NCI-H510A (cell line): ENCODE measurements at places on chromosomes 12 and 14.
A peak's percentile ranks its signal among the peaks of the same experiment; 100 is the strongest.

GRCh38 chr12:24012528-24012927, 63.1 kb upstream of the SOX5 start:
- DNase-seq: no peak

GRCh38 chr12:4118017-4118510, 155.5 kb upstream of the CCND2 start:
- no peak for DNase-seq

- DNase-seq: no peak
Observed at GRCh38 chr12:67989184-67989920, at the start of gene IFNG-AS1. TSS of gene IFNG-AS1 (plus strand) at chr12:67989447.

DNA sequence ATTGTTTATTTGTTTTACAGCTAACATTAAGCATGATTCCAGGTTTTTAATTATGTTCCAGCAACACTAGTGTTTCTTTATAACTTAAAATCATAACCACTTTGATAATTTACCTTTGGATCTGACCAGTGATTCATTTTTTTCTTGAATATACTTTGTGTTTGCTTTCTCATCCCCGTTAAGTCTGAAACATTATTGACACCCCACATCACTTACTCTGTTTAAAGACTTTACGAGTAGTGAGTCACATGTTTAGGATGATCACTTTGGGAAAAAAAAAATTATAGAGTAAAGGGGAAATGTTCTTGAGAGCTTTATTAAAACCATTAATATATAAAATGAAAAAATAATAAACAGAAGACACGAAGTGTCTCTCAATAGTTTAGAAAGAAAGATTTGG, 132.2 kb downstream of the MON2 start:
- DNase-seq: no peak

DNA sequence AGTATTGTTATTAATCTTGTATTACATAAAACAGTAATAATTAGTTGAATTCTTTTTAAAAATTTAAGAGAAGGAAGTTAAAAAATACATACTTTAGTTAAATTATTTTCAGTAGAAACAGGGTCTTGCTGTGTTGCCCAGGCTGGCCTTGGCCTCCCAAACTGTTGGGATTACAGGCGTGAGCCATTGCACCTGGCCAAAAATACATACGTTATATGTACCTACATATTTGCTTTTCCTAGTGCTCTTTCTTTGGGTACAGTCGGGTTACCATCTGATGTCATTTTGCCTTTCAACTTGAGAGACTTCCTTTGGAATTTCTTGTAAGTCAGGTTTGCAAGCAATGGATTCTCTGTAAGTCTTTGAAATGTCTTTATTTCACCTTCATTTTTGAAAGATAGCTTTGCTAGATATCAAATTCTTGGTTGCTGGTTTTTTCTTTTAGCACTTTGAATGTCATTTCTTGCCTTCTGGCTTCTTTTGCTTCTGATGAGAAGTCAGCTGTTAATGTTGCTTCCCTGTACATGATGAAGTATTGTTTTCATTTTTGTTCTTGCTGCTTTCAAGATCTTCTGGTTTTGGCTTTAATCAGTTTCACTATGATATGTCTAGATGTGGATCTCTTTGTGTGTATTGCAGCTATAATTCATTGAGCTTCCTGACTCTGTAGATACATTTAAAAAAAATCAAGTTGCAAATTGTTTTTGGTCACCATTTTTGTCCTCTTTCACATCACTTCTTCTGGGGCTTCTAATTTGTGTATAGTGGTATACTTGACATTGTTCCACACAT, 84.4 kb downstream of the SPATS2 start:
- no peak for DNase-seq

GRCh38 chr12:71664411-71665089, 449 bp downstream of the THAP2 start:
- DNase-seq: no peak

GRCh38 chr14:20873370-20874177, 17.6 kb upstream of the RNASE3 start:
- DNase-seq: no peak

DNA sequence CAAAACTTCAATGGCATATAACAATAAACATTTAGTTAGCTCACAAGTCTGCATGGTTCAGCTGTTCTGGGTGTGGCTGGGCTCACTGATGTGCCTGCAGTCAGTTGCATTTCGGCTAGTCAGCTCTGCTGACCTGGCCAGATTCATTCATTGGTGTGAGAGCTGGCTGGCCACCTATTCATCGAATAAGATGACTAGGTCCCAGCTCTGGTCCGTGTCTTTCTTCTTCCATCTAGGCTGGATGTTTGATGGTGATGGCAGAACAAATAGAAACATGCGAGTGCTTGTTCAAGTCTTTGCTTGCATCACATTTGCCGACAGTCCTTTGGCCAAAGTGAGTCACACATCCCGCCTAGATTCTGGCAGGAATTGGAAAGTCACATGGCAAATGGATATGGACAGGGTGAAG, 203.3 kb upstream of the CRY1 start:
- DNase-seq: no peak

DNA sequence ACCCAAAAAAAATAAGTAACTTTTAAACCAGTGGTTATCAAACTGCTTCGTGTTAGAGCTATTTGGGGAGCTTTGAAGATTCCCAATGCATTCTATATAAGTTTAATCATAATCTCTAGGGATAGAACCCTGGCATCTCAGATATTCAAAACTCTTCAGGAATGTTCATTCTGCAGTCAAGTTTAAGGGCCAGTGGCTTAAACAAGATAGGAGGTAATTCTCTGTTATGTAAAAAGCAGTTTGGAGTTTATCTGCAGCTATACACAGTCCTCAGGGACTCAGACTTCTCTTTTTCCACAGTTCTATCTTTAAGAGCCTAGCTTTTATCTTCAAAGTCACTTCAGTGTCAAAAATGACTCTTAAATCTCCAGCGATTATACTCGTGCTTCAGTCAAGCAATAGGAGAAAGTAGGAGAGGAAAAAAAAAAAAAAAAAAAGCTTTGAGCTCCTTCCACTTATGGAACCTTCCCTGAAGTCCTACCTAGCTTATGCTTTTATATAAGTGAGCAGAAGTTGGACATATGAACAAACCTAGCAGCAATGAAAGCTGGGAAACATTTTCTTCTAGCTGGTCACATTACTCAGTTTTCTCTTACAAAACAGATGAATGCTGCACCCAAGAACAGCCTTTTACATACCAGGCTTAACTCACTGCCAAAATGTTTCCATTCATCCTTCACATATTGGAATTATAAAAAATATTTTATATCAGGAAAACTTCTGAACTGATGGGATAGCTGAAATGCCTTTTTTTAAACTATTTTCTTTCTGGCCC, 302.8 kb downstream of the FSCB start:
- no peak for DNase-seq

DNA sequence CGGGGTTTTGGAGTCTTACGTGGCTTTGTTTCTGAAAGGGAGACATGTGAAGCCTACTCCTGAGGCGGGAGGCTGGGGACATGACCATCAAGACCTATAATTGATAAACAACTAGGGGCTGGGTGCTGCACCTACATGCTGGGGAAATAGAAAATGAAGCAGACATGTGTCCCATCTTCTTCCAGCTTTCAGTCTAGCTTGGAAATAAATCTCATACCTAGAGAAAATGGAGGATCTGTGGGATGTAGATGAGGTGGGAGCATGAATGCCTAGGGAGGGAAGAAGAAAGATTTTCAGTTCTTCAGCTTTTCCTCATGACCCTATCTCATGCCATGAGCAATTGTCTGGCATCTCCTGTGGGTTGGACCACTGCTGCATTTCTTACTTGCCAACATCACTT, 22.1 kb downstream of the EMP1 start:
- no peak for DNase-seq

DNA sequence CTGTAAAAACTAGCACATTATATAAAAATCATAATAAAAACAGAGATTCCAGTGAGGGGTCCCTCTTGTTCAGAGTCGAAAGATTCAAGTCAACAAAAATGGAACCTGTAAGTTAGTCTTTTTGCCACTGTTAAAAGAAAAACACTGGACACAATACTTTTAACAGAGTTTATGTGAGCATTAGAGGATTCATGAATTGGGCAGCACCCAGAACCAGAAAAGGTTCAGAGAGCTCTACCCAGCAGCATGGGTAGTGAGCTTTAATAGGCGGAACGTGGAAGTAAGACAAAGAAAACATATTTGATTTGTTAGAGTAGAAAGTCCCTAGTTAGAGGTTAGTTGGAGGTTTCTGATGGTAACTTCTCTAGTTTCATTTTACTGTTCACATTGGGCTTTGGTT, 476.8 kb downstream of the RGS6 start:
- DNase-seq: no peak

DNA sequence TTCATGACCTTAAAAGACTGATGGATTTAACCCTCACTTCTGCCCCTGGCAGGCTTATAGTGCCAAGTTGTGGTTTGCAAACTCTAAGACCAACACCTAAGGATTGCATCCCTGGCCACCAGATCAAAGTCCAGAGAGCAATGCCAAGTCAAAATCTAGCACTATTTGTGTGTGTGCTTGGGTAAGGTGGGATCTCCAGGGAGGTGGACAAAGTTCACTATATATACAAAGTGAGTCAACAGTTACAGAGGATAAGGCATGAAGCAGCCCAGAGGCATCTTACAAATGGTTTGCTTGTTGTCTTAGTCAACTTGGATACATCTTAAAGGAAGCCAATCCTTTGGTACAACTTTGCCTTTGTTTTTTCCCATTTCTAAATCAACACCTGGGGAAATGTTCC, 137.3 kb downstream of the MSRB3 start:
- DNase-seq: no peak

- peak; percentile 44 for DNase-seq
Observed at GRCh38 chr12:95548539-95549391, 2.5 kb downstream of the USP44 start.

DNA sequence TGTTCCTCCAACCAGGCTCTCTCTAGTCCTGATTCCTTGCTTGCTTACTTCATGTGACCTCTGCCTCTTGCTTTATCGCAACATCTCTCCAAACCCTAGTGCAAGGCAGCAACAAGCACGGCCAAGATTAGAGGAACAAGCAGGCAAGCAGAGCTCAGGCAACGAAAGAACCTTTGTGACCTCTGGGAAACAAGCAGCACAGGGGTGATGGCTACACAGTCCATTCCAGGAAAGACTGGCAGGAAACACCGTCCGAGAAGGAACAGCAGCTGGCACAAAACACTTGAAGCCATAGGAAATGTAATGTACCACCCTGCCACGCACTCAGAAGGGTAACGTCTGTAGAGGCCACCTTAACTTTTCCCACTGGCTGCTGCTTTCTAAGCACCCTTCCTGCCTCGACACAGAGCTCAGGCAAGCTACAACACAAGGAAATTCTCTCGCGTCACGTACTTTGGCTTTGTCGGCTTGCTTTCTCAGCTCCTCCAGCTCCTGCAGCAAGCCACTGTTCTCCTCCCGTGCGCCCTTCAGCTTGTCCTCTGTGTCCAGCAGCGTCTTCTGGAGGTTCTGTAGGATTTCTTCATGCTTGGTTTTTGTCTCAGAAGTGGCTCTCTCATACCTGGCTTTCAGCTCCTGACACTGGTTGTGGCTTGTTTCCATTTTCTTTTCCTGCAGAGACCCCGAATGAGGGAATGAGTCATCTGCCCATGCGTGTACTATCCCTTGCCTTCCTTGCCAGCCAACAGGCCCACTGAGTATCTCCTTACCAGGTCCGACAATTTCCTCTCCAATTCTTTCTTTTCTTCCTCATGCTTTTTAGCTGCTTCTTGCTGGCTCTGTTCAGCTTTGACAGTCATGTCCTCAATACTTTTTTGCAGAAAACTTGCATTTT, 61.4 kb upstream of the VPS33A start:
- no peak for DNase-seq

- no peak for DNase-seq
Observed at GRCh38 chr12:94633401-94633800, 17.0 kb downstream of the TMCC3 start.

GRCh38 chr12:27101290-27101689, 18.9 kb upstream of the C12orf71 start:
- no peak for DNase-seq

DNA sequence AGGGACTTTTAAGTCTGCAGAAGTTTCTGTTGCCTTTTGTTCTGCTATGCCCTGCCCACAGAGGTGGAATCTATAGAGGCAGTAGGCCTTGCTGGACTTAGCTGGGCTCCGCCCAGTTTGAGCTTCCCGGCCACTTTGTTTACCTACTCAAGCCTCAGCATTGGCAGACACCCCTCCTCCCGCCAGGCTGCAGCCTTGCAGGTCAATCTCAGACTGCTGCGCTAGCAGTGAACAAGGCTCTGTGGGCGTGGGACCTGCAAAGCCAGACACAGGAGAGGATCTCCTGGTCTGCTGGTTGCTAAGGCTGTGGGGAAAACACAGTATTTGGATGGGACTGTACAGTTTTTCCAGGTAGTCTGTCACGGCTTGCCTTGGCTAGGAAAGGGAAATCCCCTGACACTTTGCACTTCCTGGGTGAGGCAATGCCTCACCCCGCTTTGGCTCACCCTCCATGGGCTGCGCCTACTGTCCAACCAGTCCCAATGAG, 43.7 kb downstream of the CCDC59 start:
- no peak for DNase-seq

GRCh38 chr12:27472604-27473003, 26.1 kb downstream of the SMCO2 start:
- no peak for DNase-seq

DNA sequence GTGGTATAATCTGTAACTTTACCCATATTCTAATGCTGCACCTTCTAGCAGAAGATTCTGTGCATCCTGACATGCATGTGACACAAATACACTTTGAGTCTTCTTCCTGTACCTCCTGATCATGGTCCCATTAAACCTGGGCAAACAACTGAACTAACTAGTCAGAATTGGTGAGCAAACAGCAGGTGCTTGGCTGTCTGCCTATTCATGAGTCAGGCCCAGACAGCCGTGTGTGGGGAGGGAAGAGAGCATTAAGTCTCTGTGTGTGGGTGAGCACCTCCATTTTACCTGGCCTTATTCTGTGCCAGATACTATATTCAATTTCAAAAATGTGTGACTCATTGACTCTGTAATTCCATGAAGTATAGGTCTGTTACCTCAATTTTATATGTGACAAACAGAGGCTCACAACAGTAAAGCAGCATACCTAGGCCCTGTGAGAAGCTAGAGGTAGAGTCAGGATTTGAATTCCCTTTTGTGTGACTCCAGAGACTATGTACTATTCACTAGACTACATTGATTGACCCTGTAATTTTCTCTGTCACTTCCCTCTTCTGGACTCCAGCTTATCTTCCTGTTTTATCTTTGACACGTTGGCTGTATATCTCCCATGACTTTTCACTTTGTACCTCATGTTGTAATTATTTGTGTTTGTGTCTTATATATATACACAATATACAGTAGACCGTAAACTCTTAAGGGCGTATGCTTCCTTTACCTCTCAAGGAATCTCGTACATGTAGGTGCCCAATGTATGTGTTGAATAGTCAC, 32.2 kb downstream of the SUSD6 start:
- DNase-seq: peak; percentile 86

DNA sequence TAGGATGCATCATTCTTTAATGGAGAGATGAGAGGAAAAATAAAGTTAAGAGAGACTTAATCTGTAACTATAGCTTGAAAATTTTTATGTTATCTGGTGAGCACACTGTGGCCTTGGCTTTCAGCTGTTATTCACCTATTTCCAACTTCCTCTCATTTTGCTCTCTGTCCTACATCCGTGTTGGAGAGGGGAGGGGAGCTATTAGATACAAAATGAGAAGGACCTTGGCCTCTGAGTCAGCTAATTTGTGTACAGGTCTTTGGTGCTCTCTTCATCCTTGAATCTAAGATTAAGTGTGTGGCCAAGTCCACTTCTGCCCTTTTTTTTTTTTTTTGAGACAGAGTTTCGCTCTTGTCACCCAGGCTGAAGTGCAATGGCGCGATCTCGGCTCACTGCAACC, 887 bp upstream of the APOBEC1 start:
- DNase-seq: no peak

- no peak for DNase-seq
Observed at GRCh38 chr12:76300297-76300665, 47.9 kb downstream of the BBS10 start.
